Osteoblast (primary cell): ENCODE measurements at places on chromosomes 16 and 17. TPM values are rescaled to one million over a fixed set of nuclear protein-coding genes. Genes with fewer than 3 reads are reported as not detected.

Gene SEZ6L2
- total RNA-seq = 1.5 and 2.9 TPM in 2 replicates

Gene SYNGR3
- total RNA-seq = under 0.01 and 0.59 TPM in 2 replicates

Gene CA4
- total RNA-seq = not detected in 2 replicates

- no peaks in the 10 kb centered on the region for H3K4me1 ChIP-seq
- H3K36me3 ChIP-seq = no peaks in the 10 kb centered on the region
- no peak overlapping the region for H3K27ac ChIP-seq
- DNase-seq = no peak
- H3K27me3 ChIP-seq = no peaks in the 10 kb centered on the region
These were observed 175.3 kb upstream of the CDH13 start for GRCh38 chr16:82451449-82451848.

GRCh38 chr17:41453066-41453465 is 12.3 kb upstream of the KRT38 start:
- no peak overlapping the region for H3K27ac ChIP-seq
- H3K27me3 ChIP-seq = no peaks in the 10 kb centered on the region
- peaks cover 14% of the 10 kb centered on the region for H3K4me1 ChIP-seq
- H3K36me3 ChIP-seq = no peaks in the 10 kb centered on the region
- no peak for DNase-seq
- H3K4me3 ChIP-seq = no peak overlapping the region

GRCh38 chr16:89164436-89164835 is 7.1 kb upstream of the CDH15 start:
- no peak overlapping the region for H3K27ac ChIP-seq
- no peak for DNase-seq
- H3K4me1 ChIP-seq = peaks cover 7% of the 10 kb centered on the region
- peaks cover 3% of the 10 kb centered on the region for H3K27me3 ChIP-seq

DNA sequence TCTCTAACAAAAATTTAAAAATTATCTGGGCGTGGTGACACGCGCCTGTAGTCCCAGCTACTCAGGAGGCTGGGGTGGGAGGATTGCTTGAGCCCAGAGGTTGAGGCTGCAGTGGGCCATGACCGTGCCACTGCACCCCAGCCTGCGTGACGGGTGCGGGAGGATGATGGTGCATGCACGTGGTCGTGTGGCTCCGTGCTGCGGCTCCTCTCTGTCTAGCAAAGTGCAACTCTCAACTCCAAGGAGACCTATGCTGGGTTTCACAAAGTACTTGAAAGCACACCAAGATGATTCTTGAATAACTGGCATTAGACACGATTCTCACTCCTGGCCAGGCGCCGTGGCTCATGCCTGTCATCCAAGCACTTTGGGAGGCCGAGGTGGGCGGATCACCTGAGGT is 25.8 kb downstream of the NXN start:
- H3K36me3 ChIP-seq = peaks cover 4% of the 10 kb centered on the region
- DNase-seq = no peak
- no peak overlapping the region for H3K27ac ChIP-seq
- H3K4me3 ChIP-seq = no peak overlapping the region

- peak overlapping the region; percentile 59 for H3K4me3 ChIP-seq
- DNase-seq = peak; percentile 92
- H3K27me3 ChIP-seq = no peaks in the 10 kb centered on the region
- H3K27ac ChIP-seq = peak overlapping the region; percentile 60
These were observed 26.3 kb upstream of the CDC42EP4 start for GRCh38 chr17:73338050-73338521.

- H3K27ac ChIP-seq = no peak overlapping the region
- H3K4me3 ChIP-seq = no peak overlapping the region
- H3K27me3 ChIP-seq = no peaks in the 10 kb centered on the region
- DNase-seq = no peak
- H3K36me3 ChIP-seq = no peaks in the 10 kb centered on the region
- H3K4me1 ChIP-seq = no peaks in the 10 kb centered on the region
These were observed 93.0 kb upstream of the NETO2 start for GRCh38 chr16:47236716-47237115.
